ENCODE measurements at places on chromosomes 1 and 21. TPM values are rescaled to one million over a fixed set of nuclear protein-coding genes. Genes with fewer than 3 reads are reported as not detected.
A peak's percentile ranks its signal among the peaks of the same experiment; 100 is the strongest.

GRCh38 chr1:147798731-147799130 is 38.3 kb upstream of the GJA5 start:
- H3K27me3 ChIP-seq, result no peaks in the 10 kb centered on the region
- no peaks in the 10 kb centered on the region for H3K4me1 ChIP-seq
- no peak for DNase-seq
- no peak overlapping the region for H3K27ac ChIP-seq
- H3K36me3 ChIP-seq, result no peaks in the 10 kb centered on the region

DNA sequence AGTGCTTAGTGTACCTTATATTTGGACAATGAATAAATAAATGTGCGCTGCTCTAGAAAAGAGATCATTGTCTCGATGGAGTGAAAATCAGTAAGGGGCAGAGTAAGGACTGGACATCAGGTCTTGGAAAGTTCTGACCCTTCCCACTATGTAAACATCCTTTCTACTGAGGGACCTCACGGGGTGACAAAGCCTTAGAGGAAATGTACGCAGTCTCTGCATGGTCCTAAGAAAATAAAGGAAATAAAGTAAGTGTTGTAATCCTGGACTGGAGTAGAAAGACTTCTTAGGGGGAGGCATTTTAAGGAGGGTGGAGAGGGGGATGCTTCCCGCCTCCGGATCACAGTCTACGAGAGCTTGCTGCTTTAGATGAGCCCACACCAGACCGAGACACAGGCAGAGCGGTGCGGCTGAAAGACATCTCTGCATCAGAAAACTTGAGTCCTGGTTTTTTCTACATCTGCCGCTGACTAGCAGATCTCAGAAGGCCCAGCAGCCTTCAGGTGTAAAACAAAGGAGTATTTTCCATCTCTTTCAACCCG is 22.3 kb upstream of the GPR137B start:
- H3K4me3 ChIP-seq, result no peak overlapping the region
- DNase-seq, result no peak
- no peaks in the 10 kb centered on the region for H3K36me3 ChIP-seq
- no peak overlapping the region for H3K27ac ChIP-seq
- no peaks in the 10 kb centered on the region for H3K4me1 ChIP-seq
- H3K27me3 ChIP-seq, result no peaks in the 10 kb centered on the region

GRCh38 chr1:207670192-207670591 is 25.3 kb downstream of the CR1L start:
- H3K27me3 ChIP-seq, result peaks cover 22% of the 10 kb centered on the region
- H3K36me3 ChIP-seq, result no peaks in the 10 kb centered on the region
- H3K4me1 ChIP-seq, result no peaks in the 10 kb centered on the region
- H3K27ac ChIP-seq, result no peak overlapping the region
- DNase-seq, result no peak
- no peak overlapping the region for H3K4me3 ChIP-seq

DNA sequence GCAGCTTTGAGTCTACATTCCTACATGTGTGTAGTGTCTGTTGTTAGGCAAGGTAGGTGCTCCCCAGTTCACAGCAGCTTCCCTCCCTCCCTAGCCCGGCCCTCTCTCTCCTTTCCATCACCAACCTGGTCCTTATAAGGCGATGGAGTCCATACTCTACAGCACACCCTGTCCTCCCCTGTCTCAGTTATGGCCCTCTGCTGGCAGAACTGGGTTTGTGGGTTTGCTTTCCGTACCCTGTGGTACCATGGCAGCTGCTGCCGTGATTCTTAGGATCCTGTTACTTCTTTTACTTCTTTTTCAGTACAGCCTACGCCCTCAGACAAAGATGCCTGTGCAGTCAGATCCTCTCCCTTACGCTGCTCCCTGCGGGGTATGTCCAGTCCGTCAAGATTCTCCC is 31.7 kb downstream of the AK5 start:
- no peaks in the 10 kb centered on the region for H3K36me3 ChIP-seq
- DNase-seq, result no peak
- no peak overlapping the region for H3K4me3 ChIP-seq
- no peaks in the 10 kb centered on the region for H3K27me3 ChIP-seq
- no peaks in the 10 kb centered on the region for H3K4me1 ChIP-seq

DNA sequence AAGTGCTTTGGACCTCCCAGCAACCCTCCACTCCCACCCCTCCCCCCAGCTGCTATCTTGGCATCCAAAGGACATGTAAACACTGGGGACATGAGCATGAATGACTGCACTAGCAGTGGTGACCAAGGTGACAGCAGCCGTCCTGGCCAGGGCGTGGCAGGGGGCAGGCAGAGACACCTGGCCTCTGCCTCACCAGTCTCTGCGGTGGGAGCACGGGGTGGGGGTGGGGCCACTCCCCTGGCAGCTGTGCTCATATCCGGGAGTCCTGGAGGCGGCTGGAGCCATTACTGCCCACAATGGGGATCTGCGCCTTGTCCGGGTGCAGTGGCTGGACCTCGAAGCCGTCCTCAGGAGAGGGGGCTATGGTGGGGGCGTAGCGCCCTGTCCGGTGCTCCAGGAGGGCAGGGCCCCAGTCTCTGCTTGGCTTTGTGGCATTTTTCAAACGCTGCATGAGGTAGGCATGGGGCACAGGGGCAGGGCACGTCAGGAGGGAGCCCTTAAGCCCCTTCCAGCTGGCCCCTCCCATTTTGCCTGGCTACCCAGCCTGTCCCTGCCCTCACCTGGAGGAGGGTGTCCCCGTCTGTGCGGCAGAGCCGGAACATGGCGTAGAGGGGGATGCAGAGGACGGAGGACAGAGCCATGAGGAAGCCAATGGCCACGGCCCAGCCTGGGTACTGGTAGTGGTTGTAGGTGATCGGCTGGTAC is 6.0 kb downstream of the CCDC24 start:
- peak; percentile 51 for DNase-seq
- H3K27me3 ChIP-seq, result no peaks in the 10 kb centered on the region
- no peaks in the 10 kb centered on the region for H3K4me1 ChIP-seq
- H3K27ac ChIP-seq, result peak overlapping the region; percentile 57
- peak overlapping the region; percentile 23 for H3K4me3 ChIP-seq

DNA sequence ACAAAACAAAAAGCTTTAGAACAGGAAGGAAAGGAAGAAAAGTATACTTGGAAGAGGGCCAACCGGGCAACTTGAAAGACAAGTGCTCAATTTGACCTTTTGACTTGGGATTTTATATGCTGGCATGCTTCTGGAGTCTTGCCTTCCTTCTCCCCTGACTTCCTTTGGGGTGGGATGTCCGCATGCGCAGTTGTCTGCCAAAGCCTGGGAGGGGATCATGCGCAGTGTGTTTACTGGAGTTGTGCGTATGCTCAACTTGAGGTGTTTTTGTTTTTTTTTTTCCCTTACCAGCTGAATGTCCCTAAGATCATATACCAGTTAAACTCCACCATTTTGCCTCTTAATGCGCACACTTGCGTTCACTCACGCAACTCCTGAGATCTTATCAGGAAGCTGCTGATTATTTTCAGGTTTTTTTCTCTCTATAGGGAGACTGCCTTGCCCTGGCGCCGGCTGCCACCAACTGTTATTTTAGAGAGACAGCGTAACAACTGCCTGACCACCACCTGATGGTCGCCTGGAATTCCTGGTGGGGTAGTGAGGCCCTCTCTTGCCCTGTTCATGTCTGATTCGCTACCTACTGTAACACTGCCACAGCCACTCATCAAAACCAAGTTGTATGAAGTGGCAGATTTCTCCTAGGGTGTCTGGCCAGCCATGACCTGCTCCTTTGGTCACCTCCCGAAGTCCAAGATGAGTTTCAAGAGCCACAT is 138.7 kb upstream of the ZNF644 start:
- H3K4me1 ChIP-seq, result no peaks in the 10 kb centered on the region
- no peak overlapping the region for H3K27ac ChIP-seq
- H3K27me3 ChIP-seq, result no peaks in the 10 kb centered on the region
- H3K36me3 ChIP-seq, result no peaks in the 10 kb centered on the region
- DNase-seq, result no peak
- no peak overlapping the region for H3K4me3 ChIP-seq

- no peak overlapping the region for H3K4me3 ChIP-seq
- no peaks in the 10 kb centered on the region for H3K4me1 ChIP-seq
- no peaks in the 10 kb centered on the region for H3K27me3 ChIP-seq
- DNase-seq, result no peak
- H3K36me3 ChIP-seq, result no peaks in the 10 kb centered on the region
Measured at GRCh38 chr21:22842875-22843274, 1844.7 kb downstream of the NCAM2 start.

DNA sequence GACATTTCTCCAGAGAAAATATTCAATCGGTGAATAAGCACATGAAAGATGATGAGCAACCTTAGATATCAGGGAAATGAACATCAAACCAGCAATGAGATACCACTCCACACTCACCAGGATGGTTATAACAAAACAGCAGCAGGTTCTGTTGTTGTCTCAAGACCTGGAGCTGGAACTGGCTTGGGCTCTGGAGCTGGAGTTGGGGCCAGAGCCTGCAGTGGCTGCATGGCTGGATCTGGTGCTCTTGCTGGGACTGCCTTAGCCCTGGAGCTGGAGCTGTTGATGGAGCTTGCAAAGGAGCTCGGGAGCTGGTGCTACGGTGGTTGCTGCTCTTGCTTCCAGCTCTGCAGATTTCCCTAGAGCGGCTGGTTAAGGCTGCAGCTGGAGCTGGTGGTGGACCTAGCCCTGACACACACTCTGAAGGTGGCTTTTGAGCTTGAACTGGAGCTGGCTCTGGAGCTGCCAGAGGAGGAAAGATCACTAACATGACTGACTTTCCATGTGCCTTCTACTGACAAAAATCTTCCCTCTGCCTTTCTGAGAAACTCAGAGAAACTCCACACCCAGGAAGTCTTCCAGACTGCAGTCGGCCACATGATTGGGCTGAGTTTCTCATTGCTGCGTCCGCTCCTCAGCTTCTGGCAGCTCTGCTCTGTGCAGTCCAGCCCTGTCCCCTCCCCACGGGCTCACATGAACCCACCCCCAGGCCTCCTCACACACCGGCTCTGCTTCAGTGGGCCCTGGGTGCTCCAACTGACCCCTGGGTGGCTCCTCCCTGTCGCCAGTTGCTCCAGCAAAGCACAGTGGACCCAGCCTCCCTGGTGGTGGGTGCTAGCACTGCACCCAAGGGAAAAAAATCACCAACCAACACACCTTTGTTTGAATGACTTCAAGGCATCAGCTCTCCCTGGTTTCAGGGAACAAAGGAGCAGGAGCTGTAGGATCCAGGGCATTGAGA is 139.1 kb upstream of the FMN2 start:
- no peak overlapping the region for H3K4me3 ChIP-seq
- H3K36me3 ChIP-seq, result no peaks in the 10 kb centered on the region
- no peak for DNase-seq
- H3K27ac ChIP-seq, result no peak overlapping the region

DNA sequence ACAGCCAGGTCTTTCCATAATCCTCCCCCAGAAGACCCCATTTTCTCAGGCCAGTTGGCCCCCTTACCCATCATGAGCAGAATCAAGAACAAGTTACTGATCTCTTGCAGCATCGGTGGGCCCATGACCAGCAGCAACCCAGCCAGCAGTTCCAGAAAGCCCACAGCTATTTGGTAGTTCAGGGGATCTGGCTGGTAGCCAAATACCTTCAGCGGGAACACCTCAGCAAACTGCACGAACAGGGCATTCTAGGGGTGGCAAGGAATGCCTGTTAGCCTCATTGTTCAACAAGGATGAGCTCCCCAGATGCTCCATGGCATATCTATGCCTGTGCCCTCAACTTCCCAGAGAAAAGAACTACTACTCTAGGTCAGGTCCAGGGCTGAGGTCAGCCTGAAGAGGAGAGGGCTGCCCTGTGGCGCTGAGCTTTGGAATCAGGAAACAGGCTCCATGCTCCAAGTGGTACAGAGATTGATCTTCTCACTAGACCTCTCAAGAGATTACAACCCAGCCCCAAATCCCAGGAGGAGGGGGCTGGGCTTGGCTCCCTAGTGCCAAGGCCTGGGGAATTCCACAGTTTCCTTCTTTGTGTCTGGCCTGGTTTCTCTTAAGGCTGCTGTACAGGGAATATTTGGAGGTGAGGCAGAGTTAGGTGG is 1.3 kb downstream of the TMEM35B start:
- no peaks in the 10 kb centered on the region for H3K36me3 ChIP-seq
- no peak for DNase-seq
- peak overlapping the region; percentile 90 for H3K4me3 ChIP-seq
- peak overlapping the region; percentile 83 for H3K27ac ChIP-seq

DNA sequence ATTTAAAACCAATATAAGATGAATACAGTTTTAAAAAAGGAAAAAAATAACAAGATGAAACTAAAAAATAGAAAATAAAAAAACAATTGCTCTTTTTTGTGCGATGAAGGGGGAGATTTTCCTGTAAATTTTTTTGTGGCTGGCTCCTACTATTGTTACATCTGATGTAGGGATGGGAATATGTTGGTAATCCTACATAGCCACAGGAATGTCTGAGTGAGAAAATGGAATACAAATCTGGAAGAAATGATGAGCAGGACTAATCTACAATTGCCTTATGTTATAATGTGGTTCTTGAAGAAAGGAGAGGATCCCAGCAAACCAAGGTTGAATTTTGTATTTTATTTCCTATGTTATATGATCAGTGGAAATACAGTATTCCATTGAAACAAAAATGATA is 40.9 kb downstream of the ATP6V1G3 start:
- no peak for DNase-seq
- H3K36me3 ChIP-seq, result no peaks in the 10 kb centered on the region
- no peak overlapping the region for H3K4me3 ChIP-seq
- H3K27ac ChIP-seq, result no peak overlapping the region
- H3K27me3 ChIP-seq, result no peaks in the 10 kb centered on the region

GRCh38 chr1:193539731-193540459 is 353.5 kb upstream of the B3GALT2 start:
- H3K4me3 ChIP-seq, result no peak overlapping the region
- H3K36me3 ChIP-seq, result no peaks in the 10 kb centered on the region
- no peak overlapping the region for H3K27ac ChIP-seq
- no peaks in the 10 kb centered on the region for H3K4me1 ChIP-seq

- no peak overlapping the region for H3K4me3 ChIP-seq
- no peaks in the 10 kb centered on the region for H3K4me1 ChIP-seq
- H3K36me3 ChIP-seq, result no peaks in the 10 kb centered on the region
- peak; percentile 10 for DNase-seq
- no peak overlapping the region for H3K27ac ChIP-seq
Measured at GRCh38 chr21:44433791-44434567, 21.3 kb upstream of the LRRC3 start.

GRCh38 chr1:165052936-165053335 is 303.6 kb downstream of the LMX1A start:
- H3K4me3 ChIP-seq, result no peak overlapping the region
- H3K4me1 ChIP-seq, result no peaks in the 10 kb centered on the region
- no peaks in the 10 kb centered on the region for H3K27me3 ChIP-seq
- DNase-seq, result no peak
- no peaks in the 10 kb centered on the region for H3K36me3 ChIP-seq
- H3K27ac ChIP-seq, result no peak overlapping the region

DNA sequence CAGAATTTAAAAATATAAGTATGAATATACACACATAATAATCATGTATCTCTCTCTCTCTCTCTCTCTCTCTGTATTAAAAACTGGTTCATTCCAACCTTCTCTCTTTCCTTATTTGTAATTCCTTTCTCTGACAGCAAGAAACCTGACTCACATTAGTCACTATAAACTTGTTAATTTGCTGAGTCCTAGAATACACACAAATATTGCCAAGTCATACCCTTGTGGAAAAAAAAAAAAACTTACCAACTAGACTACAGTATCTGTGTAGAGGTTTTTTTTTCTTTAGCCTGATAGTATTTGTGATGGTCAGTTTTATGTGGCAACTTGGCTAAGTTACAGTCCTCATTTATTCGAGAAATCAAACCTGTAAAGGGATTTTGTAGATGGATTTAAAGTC is 26.3 kb upstream of the NHLH2 start:
- no peaks in the 10 kb centered on the region for H3K4me1 ChIP-seq
- H3K27me3 ChIP-seq, result no peaks in the 10 kb centered on the region
- no peak for DNase-seq
- H3K27ac ChIP-seq, result no peak overlapping the region

SPRR4 gene
- not detected for total RNA-seq

IFI44 gene
- 4.4 TPM for total RNA-seq

FCRL1 gene
- 0.07 TPM for total RNA-seq

ADCY10 gene
- total RNA-seq, result 1.6 TPM

RNU1-2 gene
- 1,159 TPM for total RNA-seq

S100A12 gene
- not detected for total RNA-seq
